Inflammatory macrophage treated with lipopolysaccharide for 4 hours (primary cell): ENCODE measurements at places on chromosomes 5 and 9.

- DNase-seq: peak; percentile 60
Observed at GRCh38 chr5:149834246-149834855, 104.2 kb downstream of the PPARGC1B start.

- DNase-seq: peak; percentile 58
Observed at GRCh38 chr5:36414869-36415282, 113.2 kb upstream of the RANBP3L start.

DNA sequence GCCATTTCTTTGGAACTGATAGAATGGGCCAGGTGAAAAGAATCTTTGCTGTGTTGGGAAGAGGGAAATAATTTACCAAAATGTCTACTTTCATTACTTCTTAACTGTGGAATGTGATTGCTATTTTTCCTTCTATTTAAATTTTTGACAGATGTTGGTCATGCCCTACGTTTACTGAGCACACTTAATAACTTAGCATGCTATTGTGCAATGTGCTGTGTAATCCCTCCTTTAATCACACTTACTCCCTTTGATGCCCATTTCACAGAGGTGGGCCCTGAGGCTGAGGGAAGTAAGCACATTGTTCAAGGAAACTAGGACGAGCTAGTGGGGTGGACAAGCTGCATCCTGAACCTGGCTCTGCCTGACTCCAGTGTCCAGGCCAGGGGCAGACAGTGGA, 47.8 kb upstream of the INSYN2B start:
- no peak for DNase-seq

DNA sequence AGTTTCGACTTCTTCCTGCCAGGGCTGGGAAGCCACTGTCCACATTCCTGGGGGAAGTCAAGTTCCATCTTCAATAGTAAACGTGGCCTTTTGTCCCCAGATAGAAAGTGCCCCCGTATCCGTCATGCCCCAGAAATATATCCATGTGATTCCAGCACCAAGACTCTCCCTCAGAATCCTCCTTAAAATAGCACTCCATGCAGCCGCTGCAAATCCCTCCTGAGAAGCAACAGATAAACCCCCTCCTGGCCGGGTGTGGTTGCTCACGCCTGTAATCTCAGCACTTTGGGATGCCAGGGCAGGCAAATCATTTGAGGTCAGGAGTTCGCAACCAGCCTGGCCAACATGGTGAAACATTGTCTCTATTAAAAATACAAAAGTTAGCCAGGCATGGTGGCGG, 126.1 kb downstream of the OLFM1 start:
- no peak for DNase-seq

DNA sequence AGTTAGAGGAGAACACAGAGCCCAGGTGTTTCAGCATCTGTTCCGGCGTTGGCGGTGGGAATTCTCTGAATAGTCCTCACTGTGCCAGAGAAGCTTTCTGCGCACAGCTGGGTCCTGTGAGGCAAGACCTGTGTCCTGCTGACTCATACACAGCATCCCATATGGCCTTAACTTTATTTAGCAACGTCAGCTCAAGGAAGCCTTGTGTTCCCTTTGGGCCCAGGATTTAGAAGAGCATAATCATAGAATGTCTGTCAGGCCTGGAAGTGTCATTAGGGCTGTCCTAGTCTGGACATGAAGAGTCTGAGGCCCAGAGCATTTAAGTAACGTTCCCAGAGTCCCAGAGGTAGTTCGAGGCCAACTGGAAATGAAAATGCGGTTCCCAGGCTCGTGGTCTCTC, 188.6 kb upstream of the DMRT1 start:
- peak; percentile 69 for DNase-seq

DNA sequence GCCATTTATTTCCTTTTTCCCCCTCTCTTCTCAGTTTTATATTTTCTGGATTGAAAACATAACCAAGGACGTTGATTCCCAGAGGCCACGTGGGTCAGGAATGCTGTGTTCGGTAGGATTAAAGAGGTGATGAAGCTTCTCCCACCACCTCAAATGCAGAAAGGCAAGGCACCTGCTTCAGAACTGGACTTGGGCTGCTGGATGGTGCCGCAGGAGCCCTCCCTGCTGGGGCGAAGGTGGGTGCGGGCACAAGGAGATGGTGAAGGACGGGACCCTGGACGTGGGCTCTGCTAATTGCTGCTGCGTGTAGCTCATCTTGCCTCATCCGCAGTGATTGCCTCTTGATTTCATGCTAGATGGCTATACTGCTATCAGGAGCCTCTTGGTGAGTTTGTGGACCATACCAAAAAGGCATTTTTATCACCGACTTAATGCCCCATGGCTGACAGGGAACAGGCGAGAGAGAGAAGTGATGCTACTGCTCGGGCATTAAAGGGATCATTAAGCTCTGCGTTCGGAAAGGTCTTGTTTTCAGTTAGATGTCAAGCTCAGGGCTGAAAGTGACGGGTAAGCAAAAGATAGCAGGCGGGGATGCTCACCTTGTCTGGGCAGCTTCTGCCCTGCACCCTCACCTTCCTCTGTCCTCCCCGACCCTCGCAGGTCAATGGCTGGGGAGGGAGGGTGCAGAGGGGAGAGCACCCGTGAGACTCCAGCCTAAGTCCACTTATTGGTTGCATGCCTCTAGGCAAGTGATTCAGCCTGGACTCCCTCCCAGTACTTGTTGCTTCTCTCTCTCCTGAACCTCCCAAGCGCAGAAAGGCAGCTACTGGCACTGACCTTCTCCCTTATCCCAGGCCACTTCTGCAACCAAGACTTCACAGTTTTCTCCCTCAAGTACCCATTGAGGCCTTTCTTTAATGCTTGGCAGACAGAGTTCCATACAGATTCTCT, 71.6 kb upstream of the FSTL4 start:
- no peak for DNase-seq

DNA sequence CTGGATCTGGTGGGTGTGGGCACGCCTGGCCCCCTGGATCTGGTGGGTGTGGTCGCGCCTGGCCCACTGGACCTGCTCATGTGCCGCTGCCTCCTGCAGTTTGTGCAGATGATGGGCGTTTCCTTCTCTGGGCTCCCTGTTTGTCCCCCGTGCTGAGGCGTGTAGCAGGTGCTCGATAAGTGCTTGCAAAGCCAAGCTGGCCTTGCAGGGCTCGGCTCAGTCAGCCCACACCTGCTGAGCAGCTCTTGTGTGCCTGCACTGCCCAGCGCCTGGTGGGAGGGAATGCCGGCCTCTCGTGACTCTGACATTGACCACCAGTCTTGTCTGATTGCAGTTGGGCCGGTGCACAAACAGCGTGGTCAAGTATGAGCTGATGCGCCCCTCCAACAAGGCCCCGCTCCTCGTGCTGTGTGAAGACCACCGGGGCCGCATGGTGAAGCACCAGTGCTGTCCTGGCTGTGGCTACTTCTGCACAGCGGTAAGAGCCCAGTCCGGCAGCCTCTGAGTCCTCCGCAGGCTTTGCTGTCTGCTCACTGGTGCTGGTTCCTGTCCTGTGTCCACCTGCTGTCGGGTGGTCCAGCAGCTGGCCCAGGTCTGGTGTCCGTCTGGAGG, 102.7 kb upstream of the CACNA1B start:
- no peak for DNase-seq

DNA sequence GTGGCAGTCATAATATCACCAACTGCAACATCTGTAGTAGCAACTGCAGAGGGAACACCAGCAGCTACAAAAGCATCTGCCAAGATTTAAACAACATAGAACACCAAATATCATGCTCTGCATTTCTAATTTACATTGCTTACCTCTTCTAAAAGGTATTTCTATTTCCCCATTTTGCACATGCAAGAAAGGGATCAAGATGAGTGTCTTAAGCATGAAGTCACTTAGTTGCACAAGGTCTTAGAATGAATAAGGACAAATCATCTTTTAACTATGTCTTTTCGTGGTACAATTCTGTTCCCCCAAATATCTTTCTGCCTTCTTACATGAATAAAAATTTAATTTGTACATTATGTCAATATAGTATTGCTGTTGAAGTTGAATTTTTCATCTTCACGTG, 1746.4 kb downstream of the EFNA5 start:
- DNase-seq: no peak

DNA sequence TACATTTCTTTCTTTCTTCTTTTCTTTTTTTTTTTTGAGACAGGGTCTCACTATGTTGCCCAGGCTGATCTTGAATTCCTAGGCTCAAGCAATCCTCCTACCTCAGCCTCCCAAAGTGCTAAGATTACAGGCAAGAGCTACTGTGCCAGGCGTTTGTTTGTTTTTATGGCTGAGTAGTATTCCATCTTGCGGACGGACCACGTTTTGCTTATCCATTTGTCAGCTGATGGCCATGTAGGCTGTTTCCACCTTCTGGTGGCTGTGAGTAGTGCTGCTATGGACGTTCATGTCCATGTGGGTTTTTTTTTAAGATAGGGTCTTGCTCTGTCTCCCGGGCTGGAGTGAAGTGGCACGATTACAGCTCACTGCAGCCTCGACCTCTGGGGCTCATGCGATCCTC, 2.5 kb downstream of the DOK3 start:
- DNase-seq: peak; percentile 54

DNA sequence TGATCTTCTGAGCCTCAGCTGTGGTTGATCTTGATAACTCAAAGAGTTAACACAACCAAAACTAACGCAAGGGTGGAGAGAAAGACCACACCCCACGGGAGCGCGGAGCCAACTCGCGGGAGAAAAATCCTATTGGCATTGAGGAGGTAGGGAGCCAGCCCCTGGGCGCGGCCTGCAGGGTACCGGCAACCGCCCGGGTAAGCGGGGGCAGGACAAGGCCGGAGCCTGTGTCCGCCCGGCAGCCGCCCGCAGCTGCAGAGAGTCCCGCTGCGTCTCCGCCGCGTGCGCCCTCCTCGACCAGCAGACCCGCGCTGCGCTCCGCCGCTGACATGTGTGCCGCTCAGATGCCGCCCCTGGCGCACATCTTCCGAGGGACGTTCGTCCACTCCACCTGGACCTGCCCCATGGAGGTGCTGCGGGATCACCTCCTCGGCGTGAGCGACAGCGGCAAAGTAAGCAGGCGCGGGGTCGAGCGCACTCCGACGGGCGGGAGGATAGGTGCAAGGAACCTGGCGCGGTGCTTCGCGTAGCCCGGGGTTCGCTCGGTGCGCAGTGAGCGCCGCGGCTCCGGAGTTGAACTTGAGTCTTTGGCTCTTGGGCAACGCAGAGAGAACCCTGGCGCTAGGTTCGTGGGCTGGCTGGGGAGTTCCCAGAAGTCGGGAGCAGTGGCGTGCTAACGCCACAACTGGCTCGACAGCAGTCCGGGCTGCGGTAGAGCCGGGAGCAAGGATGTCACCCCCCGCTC, at the start of gene GDA:
GDA (plus strand) TSS at position 210 of the 745 bp plus-strand sequence; CDS start at position 330, 120 bp downstream.
- no peak for DNase-seq
